ENCODE measurements at places on chromosomes 6 and 20.

DNA sequence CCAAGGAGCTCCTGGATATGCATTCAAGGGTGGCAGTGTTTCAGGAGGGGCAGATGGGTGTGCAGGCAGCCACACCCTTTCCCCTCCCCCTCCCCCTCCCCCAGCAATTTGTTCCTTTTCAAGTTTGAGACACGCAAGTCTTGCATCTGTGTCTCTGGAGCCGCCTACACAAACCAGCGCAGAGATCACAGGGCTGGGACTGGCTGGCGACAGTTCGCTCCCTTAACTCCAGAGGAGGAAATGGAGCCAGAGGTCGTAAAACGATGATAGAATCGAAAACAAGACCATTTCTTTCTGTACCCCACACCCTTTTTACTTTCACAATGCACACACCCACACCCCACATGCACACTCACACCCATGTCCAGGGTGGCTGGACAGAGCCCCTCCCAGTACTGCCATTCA is 163.1 kb downstream of the LY86 start:
- DNase-seq = no peak

DNA sequence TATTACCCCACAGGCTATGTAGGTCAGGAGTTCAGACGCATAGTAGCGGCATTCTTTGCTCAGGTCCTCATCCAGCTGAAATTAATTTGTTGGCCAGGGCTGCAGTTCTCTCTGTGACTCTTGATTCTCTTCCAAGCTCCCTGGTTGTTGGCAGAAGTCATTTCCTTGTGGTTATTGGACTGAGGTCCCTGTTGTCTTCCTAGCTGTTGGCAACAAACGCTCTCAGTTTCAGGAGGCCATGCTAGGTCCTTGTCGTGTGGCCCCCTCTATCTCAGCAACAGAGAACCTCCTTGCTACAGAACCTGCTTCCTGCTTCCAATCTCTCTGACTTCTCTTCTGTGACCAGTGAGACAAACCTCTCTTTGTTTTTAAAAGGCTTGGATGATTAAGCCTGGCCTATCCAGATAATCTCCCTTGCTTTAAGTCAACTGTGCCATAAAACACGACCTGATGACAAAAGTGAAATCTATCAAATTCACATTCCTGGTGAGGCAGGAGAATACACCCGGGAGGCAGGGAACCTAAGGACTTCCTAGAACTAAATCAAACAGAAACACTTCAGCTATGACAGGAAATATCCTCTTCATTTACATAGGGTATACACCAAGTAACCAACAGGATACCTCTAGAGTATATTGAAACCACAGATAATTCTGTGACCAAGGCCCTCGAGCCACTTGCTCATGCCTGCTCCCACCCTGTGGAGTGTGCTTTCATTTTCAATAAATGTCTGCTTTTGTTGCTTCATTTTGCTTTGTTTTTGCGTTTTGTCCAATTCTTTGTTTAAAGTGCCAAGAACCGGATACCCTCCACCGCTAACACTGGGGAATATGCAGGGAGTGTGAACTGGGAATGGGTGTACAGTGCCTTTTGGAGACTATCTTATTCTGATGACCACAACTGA is 196.0 kb downstream of the BTBD3 start:
- DNase-seq = no peak

DNA sequence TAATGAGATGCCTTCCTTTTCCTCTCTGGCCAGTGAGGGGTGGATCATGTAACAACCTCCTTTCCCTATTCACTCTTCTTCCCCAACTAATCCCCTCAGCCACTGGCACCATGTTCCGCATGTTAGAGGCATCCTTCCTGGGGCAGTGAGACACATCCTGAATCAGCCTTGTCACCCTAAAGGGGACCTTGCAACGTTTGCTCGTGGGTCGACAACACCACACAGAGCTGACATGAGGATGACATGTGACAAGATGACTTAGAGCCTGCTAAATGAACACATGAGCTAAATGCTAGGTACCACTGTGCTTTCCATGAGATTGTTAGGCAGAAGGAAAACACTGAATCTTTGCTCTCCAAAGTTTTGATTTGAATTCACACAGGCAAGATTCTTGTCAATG is 129.2 kb downstream of the ATXN1 start:
- DNase-seq = no peak

GRCh38 chr6:6495851-6496250 is 92.7 kb upstream of the LY86 start:
- DNase-seq = no peak

DNA sequence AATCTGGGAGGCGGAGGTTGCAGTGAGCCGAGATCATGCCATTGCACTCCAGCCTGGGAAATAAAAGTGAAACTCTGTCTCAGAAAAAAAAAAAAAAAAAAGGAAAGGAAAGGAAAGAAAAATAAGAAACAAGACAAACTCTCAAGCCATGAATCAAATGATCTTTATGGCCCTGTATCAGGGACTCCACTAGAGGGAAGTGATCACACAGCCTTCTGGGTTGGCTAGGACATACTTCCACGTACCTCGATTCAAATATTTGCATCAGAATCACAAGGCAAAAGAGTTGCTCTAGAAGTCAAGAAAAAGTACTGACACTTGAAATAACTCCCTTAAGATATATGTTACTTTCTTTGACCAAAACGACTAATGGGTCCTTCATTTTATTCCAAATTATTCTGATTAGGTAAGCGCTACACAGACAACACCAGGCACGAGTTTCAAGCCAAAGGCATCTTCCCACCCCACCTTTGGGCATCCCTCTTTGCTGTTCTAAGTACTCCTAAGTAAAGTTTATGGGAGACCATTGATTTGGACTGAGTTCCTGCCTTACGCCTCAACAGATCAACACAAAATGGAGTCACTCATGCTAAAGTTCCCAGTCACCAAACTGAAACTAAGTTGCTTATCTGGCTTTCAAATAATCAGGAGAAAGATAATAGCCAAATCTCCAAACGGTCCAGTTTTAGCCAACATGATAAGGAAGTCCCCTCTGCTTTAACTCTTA is 77.5 kb upstream of the NT5E start:
- DNase-seq = no peak

DNA sequence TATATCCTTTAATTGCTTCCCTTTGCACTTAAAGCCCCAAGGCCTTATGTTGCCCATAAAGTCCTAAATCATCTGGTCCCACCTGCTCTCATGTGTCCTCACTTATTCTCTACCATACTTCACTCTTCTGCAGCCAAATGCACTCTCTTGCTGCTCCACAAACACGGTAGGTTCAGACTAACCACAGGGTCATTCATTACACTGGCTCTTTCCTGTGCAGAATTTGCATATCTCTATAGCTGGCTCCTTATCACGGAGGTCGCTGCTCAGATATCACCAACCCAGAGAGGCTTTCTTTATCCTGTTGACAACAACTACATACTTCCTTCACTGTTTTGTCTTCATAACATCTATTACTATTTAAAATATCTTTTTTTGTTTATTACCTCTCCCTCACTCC is 86.8 kb downstream of the MOXD1 start:
- no peak for DNase-seq
